NCI-H1930 (cell line): ENCODE measurements at places on chromosomes 5 and 9.

DNA sequence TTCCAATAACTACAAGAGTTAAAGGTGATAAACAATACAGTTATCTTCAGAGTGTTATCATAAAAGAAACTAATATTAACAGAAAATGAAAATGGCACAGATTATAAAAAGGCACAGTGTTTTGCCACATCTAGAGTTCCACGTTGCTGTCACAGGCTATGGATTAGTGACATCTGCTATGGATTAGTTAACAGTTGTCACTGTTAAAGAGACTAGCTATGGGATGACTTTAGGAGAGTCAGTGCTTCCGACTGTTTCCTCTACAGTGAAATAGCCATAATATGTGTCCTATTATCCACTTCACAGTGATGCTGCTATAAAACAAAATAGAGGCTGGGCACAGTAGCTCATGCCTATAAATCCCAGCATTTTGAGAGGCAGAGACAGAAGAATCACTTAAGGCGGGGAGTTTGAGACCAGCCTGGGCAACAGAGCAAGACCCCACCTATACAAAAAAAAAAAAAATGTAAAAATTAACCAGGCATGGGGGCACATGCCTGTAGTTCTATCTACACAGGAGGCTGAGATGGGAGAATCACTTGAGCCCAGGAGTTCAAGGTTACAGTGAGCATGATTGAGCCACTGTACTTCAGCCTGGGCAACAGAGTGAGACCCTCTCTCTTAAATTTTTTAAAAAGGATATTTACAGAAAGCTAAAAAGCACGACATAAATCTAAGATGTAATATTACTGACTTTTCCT is 19.7 kb downstream of the MAPKAP1 start:
- no peak for DNase-seq

GRCh38 chr5:2588850-2589501 is 162.5 kb downstream of the IRX2 start:
- DNase-seq, result no peak

DNA sequence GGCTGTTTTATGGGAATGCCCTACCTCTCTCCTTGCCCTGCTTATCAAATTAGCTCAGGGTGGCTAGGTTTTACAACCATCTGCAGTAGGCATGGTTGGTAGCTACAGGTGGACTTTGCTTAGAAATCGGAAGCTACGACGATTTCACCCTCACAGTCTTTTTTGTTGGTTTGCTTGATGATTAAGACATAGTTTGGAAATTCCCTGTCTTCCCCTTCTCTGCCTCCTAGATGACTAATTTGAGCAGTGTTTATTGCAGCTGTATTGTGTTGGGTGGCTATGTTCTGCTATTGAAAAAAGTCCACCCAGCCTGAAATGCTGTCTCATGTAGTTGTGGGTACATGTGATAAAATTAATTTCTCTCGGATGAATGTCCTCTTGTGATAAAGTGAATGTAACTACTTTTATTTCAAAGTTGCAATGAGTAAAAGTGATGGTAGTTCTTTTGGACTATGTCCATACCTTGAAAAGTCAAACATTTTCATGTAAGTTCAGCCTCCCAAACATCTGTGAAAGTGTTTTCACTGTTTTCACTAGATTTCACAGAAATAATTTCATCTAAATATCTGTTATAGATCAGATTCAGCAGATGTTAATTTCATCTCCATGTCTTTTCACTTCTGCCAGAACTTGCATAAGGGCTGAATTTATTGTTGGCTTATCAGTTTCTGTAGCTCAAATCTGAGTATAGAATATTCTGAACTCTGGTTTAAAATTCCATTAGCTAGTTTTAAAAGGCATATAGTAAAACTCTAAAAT is 37.3 kb upstream of the FYB1 start:
- DNase-seq, result no peak

GRCh38 chr9:33017283-33018041 is 7.6 kb upstream of the DNAJA1 start:
- DNase-seq, result no peak

DNA sequence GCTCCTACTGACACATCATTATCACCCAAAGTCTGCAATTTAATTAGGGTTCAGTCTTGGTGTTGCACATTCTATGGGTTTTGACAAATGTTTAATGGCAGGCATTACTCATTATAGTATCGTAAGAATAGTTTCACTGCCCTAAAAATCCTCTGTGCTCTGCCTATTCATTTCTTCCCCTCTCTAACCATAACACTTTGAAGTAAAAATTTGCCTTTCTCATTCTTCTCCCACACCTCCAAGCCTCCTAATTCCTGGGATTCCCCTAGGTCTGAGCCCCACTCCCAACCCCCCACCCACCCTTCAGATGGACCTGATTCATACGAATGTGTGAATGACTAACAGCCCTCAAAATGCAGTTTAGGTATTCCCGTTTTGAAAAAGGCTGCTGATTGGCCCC is 18.4 kb downstream of the ENC1 start:
- DNase-seq, result no peak

GRCh38 chr5:85614489-85614888 is 1003.3 kb upstream of the COX7C start:
- no peak for DNase-seq

GRCh38 chr9:127162864-127163365 is 40.5 kb upstream of the ANGPTL2 start:
- DNase-seq, result no peak

DNA sequence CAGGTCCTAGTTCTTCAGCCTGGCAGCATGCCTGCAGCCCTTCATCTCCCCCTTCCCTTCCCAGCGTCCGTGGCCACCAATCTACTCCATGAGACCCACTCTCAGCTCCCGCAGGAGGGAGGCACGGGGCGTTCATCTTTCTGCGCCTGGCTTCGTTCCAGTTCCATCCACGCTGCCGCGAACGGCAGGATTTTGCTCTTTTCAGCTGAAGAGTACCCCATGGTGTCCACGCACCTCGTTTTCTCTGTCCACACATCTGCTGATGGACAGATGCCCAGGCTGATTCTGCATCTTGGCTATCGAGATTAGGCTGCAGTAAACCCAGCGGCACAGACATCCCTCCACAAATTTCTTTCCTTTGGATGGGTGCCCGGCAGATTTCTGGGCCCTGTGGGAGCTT is 30.5 kb upstream of the NKD2 start:
- no peak for DNase-seq

DNA sequence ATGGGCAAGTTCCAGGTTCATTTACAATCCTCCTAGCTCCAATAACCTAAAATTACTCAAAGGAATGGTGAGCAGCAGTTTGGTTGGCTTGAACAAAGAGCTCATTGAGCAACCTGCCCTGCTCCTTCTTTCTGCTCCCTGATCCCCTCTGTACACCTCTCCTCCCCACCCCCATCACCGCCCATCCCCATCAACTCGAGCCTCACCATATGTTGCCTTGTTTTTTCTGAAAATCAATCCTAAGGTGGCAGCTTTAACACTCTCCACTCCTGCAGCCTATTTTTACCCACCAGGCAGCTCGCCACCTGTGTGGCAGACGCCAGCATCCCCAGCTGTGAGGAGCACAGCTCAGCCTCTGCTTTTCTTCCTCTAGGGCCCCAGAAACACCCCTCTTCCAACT is 533.4 kb upstream of the BRINP1 start:
- DNase-seq, result no peak

DNA sequence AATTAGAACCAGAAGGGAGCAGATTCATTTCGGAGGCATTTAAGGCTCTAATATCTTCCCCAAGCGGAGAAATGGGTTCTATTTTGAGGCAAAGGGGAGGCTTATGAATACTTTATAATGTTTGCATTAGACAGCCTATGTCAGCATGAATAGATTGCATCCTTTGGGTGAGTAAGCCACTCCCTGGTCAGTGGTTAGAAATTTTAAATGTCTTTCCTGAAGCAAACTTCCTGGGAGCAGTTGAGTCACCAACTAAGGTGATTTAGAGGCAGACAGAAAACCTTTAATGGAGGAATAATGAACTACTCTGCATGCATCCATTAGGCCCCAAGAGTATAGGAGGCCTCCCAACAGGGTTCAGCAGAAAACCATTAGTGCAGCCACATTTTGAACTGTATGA is 204.9 kb downstream of the ELAVL2 start:
- no peak for DNase-seq

- no peak for DNase-seq
These were observed 322.5 kb upstream of the SLC24A2 start for GRCh38 chr9:20111173-20111843.

GRCh38 chr5:116573702-116574366 is 789 bp downstream of the SEMA6A start:
- no peak for DNase-seq

GRCh38 chr9:35917261-35917660 is 8.0 kb downstream of the SPAAR start:
- DNase-seq, result no peak

DNA sequence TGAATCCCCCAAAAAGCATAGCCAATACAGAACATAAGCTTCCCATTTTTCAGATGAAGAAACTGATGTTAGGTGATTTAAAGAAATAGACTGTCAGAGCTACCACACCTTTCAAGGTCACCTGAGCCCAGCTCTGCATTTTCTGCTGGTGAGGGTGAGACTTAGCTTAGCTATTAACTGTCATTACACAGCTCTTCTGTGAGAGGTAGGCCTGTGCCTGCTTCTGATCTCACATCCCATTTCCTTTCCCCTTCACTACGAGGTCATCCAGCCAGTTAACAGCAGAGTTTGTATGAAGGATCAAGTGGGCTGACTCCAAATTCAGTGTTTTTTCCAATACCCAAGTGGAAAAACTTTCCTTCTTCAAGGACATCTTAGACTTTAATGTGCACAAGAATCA is 528.6 kb upstream of the CLINT1 start:
- no peak for DNase-seq

DNA sequence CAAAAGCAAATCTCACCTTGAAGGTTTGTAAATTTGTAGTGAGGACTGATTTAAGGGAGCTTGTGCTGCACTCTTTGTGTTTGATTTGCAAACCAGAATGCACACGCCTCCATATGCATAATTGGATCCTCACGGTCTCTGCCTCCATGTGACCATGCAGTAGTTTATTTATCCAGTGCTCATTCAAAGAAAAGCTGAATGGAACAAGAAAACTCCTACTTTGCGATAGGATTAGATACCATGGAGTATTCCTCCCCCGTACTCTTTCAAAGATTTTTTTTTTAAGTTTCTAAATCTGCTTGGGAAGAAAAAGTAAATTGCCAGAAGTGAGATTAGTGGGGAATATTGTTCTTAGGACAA is 290.4 kb upstream of the TUT7 start:
- DNase-seq, result no peak

DNA sequence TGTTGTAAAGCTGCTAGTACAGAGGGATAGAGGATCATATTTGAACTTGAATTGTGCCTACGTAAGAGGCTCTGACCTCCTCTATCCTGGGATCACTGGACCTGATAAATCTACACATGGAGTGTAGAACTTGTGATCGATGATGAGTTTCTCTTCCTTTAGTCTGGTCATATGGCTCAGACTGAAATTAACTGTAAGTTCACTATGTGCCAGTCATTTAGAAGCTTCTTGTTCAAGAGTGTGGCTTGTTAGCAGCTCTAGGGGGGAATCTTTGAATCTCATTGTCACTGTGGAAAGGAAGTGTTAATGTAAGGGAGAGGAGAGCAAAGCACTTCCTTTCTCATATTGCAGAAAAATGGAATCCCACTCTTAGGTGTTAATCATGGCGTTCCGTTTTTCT is 12.1 kb downstream of the ZBTB34 start:
- DNase-seq, result no peak

GRCh38 chr9:114086607-114087006 is 8.5 kb upstream of the AMBP start:
- DNase-seq, result no peak

GRCh38 chr9:132798817-132799790 is 79.0 kb downstream of the AK8 start:
- DNase-seq, result no peak

DNA sequence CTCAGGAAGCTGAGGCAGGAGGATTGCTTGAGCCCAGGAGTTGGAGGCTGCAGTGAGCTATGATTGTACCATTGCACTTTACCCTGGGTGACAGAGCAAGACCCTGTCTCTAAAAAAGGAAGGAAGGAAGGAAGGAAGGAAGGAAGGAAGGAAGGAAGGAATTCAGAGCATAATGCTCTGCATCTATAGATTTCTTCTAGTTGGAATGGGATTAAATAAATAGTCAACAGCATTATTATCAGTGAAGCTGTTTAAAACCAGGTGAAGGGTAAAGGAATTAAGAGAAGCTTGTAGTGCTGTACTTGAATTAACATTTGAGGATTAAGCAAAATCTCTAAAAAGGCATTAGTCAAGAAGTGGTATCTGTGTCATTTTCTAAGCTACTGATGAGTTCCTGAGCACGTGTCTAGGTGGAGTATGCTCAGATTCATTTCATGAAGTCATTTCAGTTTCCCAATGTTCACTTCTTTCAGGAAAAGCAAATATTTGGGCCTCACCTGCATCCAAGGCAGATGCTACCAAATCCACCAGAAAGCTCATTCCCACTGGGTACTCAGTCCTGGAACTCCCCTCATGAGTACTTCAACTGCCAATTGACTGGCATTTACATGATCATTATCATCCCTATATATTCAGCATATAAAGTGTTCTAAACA is 8.4 kb downstream of the PDE6A start:
- no peak for DNase-seq

- DNase-seq, result no peak
These were observed 3.0 kb upstream of the OTP start for GRCh38 chr5:77641397-77641943.

- DNase-seq, result no peak
These were observed 43.5 kb upstream of the LRRC14B start for GRCh38 chr5:147751-148150.

DNA sequence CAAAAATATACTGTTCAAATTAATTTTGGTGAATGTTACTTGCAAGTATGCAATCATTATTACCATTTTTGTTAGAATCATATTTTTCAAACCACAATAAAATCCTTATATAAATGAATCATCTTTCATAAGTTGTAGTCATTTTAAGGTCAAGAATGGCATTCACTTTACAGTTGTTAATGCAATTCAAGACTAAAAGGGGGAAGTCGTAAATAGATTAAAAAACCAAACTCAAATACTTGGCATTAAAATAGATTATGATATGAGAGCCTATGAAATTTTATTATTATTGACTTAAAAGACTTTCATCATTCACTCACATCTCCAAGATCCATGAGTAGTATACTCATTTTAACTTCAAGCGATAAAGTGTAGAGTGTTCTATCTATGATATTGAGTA is 11.6 kb downstream of the CDH9 start:
- DNase-seq, result no peak

DNA sequence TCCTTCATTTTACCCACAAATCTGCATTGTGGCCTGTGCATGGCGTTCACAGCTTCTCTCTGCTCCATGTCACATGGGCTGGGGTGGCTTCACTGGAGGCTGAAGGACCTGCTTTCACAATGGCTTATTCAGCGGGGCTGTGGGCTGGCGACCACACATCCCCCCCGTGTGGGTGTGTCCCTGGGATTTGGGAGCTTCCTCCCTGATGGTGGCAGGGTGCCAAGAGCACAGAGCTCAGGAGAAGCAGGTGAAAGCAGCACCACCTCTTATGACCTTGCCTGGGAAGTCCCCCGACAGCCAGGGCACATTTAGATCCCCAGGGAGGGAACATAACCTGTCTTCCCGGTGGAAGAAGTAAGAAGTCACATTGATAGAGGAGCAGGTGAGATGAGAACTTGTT is 5.0 kb upstream of the MED10 start:
- no peak for DNase-seq

GRCh38 chr5:132998556-132998955 is 27.8 kb downstream of the ZCCHC10 start:
- DNase-seq, result no peak
